Daoy (cell line): ENCODE measurements at places on chromosomes 7 and 10. TPM values are rescaled to one million over a fixed set of nuclear protein-coding genes. Genes with fewer than 3 reads are reported as not detected.

The DRGX gene
- not detected in 2 replicates for total RNA-seq

The PPP1R9A gene
- 2.6 and 8.6 TPM in 2 replicates for total RNA-seq

The SPDYE6 gene
- not detected in 2 replicates for total RNA-seq

- DNase-seq: no peak
These were observed 23.1 kb upstream of the CTTNBP2 start for GRCh38 chr7:117896339-117896738.

- DNase-seq: no peak
These were observed 619 bp upstream of the HOXA6 start for GRCh38 chr7:27148031-27148755.

The OR2A12 gene
- not detected in 2 replicates for total RNA-seq
